Stimulated activated CD8-positive, alpha-beta memory T cell treated with anti-CD3 and anti-CD28 coated beads, Interleukin-4, amount 100 ng/mL, for 4 hours (primary cell): ENCODE measurements at places on chromosomes 7 and 10.

DNA sequence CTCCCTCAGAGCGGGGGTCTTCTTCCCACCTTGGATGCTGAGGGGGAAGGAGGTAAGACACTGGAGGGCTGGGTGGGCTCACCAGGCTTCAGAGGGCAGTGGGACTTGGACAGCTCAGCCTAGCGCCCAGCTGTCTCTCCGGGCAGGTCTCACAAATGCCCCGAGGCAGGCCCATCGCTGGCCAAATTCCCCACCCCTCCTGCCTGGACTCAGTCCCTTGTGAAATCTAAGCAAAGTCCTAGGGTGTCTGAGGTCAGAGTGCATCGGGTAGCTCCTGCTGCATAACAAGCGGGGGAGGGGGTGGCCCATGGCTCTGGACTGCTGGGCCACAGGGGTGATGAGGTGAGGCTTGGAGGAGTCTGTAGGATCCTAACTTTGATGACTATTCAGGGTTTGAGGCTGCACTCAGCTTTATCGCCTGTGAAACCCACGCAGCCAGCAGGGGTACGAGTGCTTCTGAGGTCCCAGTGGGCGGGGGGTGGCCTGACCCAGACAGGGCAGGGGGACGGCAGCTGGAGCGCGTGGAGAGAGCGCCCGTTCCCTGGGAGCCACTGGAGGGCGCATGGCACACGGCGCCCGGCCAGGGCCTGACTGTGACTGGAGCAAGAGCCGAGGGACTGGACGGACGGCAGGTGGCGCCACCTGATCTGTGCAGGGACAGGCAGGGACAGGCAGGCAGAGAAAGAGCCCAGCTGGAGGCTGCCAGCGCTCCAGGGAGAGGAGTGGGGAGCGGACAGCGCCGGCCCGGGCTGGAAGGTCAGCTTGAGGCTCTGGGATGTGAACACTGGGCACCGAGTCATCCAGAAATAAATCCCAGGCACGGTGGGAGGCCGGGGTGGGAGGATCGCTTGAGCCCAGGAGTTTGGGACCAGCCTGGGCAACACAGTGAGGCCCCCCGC, 10.0 kb downstream of the CYP2W1 start:
- DNase-seq: peak; percentile 85

- no peak for DNase-seq
Observed at GRCh38 chr10:561721-562120, 127.7 kb downstream of the DIP2C start.

GRCh38 chr10:68560943-68561864, 1.1 kb downstream of the TET1 start:
- no peak for DNase-seq

- no peak for DNase-seq
Observed at GRCh38 chr7:74657692-74658177, at the start of gene GTF2I. Gene GTF2I, plus strand, starts transcription at chr7:74657718. Its CDS starts 31,411 bp downstream, at chr7:74689129.
